ENCODE measurements at places on chromosomes 4 and X.

DNA sequence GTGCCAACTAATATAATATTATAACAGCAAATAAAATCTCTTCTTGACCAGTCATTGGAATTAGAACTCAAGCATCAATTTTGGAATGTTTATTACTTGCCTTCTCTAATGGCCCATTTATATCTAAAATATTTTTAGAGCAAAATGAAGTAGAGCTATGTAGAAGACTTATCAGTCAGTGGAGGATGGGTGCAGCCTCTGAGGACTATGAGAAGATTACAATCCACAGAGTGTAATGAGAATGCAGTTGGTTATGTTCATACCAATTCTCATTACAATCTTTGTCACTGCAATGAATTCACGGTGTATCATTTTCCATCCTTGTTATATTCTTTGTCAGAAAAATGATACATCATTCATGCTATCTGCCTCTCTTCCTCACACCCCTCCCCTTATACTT lies 878.1 kb downstream of the CENPC start:
- no peak for DNase-seq

DNA sequence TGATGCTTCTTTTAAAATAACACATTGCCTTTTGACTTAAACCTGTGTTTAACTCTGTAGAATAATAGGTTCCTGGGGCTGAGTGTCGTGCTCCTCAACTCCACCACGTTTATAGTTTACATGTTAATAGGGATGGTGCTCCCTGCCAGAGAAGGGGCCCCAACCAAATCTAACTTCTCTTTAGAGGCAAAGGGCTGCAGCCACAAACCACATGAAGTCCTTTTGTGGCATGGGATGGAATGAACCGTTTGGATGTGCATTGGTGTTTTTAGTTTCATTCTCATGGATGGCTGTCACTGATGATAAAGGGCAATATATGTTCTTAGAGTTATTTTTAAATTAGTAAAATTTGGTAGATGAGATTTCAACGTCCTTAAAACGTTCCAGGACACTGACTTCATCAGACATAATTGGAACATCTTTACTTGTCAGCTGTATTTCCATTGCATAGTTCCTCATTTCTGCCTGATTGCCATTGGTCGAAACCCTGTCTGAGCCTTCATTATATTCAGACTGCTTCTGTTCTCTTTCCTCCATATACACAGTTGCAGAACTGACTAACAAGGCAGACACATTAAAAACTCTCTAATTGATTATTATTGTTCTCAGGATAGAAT lies 60.4 kb upstream of the HPF1 start:
- DNase-seq: no peak

DNA sequence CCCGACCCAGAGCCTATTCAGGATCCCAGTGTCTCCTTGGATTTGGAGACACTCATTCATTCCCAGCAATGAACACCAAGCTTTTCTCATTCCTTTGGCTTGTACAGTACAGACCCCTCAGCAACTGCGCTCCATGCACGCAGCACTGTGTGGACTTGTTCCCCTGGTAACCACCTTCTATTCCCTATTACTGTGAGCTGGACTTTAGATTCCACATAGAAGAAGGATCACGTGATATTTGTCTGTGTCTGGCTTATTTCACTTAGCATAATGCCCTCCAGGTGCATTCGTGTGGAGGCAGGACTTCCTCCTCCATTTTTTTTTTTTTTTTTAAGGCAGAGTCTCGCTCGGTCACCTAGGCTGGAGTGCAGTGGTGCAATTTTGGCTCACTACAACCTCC lies 106.4 kb downstream of the PHKA2 start:
- no peak for DNase-seq

DNA sequence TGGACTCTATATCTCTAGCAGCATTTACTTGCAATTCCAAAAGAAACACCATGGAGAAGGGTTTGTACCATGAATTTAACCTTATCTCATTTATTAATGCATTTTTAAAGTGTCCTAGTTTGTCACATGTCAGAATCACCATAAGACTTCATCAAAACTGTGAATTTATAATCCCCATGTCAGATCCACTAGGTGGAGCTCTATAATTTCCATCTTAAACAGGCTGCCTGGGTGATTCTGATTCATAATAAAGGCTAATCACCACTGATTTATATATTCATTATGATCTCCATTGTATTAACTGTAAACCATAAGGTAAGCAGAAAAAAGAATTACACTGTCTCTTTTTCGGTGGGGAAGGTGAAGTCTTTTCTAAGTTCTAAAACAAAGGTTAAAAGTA lies 4.0 kb downstream of the TCEAL2 start:
- DNase-seq: peak; percentile 11

DNA sequence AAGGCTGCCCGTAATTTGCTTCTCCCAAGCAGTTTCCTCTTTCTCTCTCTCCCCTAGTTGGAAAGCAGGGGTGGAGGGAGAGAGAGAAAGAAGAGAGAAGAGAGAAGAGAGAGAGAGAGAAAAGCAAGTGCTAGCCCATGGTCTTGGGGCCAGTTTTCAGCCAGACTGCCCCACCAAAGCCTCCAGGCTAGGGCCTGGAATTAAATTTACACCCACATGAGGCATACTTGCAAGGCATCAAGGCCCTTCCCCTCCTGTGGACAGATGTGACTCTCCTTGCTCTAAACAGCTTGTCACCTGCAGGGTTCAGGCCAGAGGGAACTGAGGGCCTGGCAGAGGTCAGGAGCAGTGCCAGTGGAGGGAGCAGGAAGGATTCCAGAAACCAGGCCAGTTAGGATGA lies 1.7 kb upstream of the CXCR3 start:
- no peak for DNase-seq

DNA sequence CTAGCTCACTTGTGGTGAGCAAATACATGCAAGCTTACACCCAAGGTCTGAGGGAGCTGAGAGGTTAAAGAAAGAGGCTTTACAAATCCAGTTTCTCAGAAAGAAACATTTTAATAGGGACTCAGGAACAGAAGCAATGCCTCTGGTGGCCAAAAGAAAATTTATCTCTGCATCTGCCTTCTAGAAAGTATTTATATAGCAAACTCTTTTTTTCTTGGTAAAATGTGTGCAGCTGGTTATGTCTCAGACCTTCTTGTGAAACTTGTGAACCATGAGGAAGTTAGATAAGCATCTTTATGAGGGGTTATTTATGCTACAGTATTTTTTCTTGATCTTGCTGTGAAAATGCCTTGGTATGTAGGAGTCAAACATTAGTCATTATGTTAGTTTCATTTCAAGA lies 48.5 kb upstream of the CYSLTR1 start:
- DNase-seq: no peak

GRCh38 chrX:102950908-102951866 lies 14.1 kb downstream of the RAB40AL start:
- DNase-seq: peak; percentile 35

GRCh38 chrX:151031391-151031975 lies 48.3 kb downstream of the HMGB3 start:
- no peak for DNase-seq

All from GM03348 (cell line).